Fibroblast of upper back skin (primary cell): ENCODE measurements at places on chromosomes 12 and 14.

GRCh38 chr12:24482882-24483604 is 465.9 kb downstream of the BCAT1 start:
- no peak for DNase-seq

DNA sequence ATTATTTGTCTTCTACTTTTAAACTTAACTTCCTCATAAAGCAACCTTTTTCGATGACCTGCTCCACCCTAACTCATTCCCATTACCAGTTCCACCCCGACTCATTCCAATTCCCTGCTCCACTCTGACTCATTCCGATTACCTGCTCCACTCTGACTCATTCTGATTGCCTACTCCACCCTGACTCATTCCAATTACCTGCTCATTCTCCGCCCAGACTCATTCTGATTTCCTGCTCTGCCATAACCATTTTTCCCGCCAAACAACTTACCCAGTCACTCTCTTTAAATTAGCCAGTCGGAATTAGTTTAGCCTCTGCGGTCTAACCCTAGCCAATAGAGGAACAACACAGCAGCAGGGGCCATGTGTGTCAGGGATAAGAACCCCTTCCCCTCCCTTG is 249.1 kb downstream of the DPY19L2 start:
- DNase-seq: no peak

DNA sequence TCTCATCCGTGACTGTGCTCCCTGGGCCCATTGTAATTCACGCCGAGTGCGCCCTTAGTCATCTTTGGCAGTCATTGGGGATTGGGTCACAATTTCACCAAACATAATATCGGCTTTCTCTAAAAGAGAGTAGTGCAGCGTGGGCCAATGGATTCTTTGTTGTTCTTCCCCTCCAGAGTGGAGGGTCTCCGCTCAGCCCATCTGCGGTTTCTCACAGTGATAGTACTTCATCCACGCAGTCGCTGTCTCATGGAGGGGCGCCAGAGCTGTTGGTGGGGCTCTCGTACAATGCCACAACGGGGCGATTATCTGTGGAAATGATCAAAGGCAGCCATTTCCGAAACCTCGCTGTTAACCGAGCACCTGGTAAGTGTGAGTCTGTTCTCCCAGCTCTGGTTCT is 321.8 kb downstream of the SNAPC1 start:
- no peak for DNase-seq

- DNase-seq: no peak
Measured at GRCh38 chr14:101451166-101451565, 110.1 kb upstream of the DIO3 start.

- DNase-seq: peak; percentile 7
Measured at GRCh38 chr14:102827716-102828115, 50.5 kb downstream of the TRAF3 start.

DNA sequence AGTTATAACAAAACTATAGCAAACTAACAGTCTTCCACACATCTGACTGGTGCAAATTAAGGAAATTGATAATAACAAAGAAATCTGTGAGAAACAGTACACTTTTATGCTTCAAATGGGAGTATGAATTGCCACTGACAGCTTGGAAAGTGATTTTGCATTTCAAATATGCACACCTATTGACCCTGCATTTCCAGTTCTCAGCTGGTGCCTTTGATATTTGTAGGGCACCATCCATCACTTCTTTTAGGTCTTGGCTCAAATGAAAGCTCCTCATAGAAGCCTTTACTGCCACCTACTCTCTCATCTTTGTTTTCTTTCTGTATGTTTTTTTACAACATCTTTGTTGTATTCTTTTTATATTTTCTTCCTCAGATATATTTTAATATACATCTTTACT is 125.1 kb downstream of the ST8SIA1 start:
- DNase-seq: no peak

DNA sequence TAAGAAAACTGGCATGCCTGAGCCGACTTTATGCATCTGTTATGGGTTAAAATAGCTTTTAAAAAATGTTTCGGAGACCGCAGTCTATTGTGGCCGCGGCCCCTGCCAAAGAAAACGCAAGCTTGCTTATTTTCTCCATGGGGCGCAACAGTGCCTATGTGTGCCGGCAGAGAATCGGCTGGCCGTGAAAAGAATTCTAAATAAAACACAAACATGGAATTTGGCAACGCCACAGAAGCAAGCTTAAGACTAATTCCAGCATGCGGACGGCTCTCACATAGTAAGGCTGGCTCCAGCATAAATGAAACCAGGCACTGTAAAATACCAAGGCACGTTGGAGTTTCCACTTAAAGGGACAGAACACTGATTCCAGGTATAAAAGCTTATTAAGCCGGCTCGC is 56.7 kb downstream of the BCL11B start:
- peak; percentile 98 for DNase-seq

GRCh38 chr12:19710811-19711793 is 271.8 kb downstream of the AEBP2 start:
- DNase-seq: peak; percentile 73

- DNase-seq: no peak
Measured at GRCh38 chr12:76555797-76556196, 3.8 kb downstream of the OSBPL8 start.

DNA sequence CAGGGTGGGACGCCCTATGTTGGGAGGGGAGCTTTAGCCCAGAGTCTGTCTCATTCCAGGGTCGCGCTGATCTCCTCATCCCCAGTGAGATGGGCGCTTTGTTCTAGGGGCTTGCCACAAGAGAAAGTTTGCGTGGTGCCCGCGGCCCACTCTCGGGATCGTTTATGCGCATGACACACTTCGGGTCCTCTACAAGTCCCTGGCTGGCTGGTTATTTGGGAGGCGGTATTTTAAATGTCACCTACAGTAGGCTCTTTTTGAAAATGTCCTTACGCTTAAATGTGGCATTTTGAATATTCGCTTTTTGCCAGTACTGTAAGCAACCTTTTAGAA is 541 bp downstream of the GOLT1B start:
- peak; percentile 35 for DNase-seq

DNA sequence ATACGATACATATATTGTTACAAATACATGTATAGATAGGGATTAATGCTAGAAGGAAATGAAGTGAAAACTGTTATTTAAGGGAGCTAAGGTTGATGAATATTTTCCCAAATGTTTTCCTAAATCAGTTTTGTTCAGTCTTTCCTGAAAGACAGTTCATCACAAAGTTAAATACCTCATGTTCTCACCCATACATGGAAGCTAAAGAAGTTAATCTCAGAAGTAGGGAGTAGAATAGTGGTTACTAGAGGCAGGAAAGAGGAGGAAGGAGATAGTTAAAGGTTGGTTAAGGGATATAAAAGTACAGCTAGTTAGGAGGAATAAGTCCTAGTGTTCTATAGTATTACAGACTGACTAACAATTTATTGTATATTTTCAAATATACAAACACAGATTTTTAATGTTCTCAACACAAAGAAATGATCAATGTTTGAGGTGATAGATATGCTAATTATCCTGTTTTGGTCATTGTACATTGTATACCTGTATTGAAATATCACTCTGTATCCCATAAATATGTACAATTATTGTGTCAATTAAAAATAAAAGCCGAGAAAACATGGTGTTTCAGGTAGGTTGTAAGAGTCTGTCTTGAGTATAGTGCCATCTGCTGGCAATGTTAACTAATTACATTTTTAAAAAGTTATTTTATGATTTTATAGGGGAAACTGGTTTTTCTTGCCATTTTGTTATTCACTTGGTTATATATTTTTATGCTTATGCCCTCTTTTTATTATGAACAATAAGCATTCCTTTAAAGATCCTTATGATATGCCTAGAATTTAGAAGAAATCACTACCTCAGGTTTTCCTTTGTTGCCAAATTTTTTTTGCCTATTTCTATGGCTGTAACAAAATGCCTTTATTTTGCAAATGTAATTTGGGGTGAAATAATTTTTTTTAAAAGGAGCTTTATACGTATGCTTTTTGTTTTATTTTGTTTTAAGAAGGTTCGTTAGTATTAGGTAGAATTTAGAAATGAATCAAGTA is 26.9 kb downstream of the ZDHHC17 start:
- DNase-seq: peak; percentile 18

DNA sequence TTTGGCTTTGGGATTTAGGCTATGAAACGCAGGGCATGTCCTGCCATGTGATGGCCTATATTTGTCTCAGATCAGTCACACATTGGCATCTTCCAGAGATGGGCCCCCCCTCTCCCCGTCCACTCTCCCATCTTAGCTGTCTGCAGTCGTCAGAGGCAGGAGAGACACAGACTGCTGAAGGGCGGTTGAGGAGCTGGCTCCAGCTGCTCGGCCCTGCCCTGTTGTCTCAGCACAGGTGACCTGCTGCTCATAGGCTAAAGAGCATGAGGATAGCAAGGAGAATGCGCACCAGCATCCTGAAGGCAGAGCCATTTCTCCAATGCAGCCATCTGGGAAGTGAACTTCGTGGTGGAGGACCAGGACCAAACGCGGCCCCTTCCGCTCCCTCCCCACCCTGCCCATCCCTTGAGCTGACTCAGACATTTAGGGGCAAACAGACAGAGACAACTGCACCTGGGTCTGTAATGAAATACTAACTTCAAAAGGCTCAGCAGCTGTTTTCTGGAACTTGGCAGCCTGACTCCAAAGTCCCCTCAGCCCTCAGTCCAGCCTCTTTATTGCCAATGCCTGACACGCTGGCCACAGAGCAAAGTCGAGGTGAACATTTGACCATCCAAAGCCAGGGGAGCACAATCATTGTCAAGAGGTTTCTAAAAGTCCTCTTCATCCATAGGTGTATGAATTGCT is 22.3 kb downstream of the FZD10 start:
- no peak for DNase-seq

DNA sequence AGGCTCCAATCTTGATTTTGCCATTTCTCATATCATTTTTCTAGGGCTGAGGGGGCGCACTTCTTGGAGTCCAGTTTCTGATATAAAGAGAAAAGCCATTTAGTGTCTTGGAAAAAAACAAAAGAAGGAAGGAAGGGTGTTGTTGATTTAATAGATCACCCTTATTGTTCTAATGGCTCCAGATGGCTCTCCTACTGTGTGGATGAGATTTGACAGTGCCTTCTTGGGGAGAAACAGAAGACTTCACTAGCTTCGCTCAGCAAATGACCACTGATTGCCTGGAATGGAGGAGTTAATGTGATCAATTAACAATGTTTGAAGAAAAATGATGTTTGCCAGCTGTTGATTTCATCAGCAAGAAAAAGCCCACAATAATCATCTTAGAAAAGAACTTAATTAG is 216.2 kb downstream of the APAF1 start:
- DNase-seq: no peak

GRCh38 chr14:98035396-98035795 is 1236.6 kb downstream of the BCL11B start:
- DNase-seq: no peak

GRCh38 chr14:75570797-75571196 is 7.6 kb upstream of the FLVCR2 start:
- no peak for DNase-seq

GRCh38 chr12:53200107-53200457 is 7.0 kb downstream of the ITGB7 start:
- no peak for DNase-seq

DNA sequence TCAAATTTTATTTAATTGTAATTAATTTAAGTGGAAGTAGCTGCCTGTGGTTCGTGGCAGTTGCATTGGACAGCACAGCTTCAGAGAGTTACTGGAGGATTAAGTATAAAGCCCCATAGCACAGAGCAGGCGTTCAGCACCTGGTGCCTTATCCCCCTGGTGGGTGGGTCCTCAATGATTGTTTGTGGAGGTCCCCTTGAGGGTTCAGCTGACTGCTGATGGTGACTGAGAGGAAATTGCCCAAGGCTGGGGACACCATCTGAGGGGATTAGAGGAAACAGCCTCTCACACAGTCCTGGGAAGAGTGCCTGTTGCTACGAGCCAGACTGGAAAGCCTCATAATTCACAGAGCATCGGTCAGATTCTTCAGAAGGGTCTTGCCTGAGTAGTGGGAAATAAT is 83.4 kb upstream of the NOS1 start:
- DNase-seq: no peak

DNA sequence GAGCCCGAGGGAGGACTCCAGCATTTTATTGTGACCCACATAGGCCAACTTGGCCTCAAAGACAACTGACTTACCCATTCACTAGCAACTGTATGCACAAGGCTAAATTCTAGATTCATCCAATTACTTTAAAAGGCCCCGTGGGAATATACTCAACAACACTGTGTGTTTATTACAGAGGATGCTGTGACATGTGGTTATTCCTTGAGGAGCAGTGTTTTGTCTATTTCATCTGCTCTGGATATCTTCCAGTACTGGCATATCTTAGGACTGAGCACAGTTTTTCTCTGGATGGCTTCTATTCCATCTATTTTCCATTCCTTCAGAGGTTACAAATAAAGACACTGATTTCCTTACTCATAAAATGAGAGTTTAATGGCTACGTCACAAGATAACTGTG is 87.2 kb upstream of the KRAS start:
- DNase-seq: no peak

DNA sequence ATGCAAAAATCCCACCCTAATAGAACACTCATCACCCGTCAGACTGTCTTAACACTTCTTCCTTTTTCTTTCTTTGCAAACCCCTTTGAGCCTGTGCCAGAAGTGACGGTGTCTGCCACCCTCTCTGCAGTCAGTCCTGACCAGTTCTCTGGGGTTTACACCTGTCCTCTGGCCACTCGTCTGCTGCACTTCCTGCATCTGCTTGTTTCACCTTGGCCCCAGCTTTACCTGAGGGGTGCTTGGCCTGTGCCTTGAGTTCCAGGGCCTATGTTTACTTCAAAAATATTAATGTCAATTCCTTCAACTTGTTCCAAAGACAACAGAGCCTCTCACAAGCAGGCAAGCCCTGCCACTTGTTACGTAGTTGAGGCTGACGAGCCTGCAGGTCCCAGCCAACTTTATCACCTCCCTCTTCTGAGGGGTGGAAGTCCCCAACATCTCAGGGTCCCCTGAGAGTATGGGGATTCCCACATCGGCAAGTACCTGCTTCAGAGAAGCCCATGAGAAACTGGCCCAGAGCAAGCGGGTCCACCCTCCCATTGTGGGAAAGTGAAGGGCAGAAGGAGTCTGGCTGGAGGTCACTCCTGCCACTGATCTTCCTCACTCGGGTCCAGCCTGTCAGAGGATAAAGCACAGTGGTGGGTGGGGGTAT is 205.4 kb downstream of the DAD1 start:
- DNase-seq: no peak

GRCh38 chr12:95266254-95266653 is 48.6 kb downstream of the VEZT start:
- DNase-seq: no peak

- peak; percentile 7 for DNase-seq
Measured at GRCh38 chr14:74380172-74380571, 31.9 kb downstream of the VRTN start.

GRCh38 chr12:102095677-102096263 is 24.1 kb downstream of the NUP37 start:
- peak; percentile 38 for DNase-seq

DNA sequence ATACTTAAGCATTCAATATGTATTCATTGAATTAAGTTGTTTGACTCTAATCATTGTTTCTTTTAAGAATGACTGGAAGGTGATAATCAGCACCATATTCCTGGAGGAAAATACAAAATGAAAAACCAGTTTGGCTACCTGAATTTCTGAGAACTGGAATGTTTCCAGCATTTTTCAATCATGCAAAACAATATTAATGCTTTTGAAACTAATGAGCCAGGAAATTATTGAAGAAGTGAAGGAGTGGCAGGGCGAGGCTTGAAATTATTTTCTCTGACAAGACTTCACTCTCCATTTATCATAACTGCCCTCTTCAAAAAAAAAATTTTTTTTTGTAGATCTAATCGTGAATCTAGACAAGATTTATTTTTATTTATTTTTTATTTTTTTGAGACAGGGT is 19.0 kb downstream of the TMEM19 start:
- DNase-seq: no peak
